ENCODE measurements at places on chromosomes 5 and 9.

- no peak for DNase-seq
Measured at GRCh38 chr9:126962336-126962735, 47.8 kb downstream of the RALGPS1 start.

DNA sequence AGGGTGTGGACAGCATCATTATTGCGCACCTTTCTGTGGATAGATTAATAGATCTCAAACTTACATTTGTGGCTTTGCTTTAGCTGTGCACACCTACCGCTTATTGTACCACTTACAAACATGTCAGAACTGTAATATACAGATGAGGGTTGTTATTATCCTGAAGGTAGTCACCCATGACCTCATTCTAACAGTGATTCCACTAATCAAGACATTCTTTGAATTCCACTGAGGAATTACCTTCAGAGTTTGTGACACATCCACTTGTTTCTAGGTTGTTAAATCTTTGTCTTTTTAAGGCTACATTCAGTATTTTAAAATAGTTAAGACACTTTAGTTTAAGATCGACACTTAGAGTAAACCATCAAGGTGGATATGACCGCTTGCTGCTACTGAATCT is 7.8 kb downstream of the KCNV2 start:
- no peak for DNase-seq

DNA sequence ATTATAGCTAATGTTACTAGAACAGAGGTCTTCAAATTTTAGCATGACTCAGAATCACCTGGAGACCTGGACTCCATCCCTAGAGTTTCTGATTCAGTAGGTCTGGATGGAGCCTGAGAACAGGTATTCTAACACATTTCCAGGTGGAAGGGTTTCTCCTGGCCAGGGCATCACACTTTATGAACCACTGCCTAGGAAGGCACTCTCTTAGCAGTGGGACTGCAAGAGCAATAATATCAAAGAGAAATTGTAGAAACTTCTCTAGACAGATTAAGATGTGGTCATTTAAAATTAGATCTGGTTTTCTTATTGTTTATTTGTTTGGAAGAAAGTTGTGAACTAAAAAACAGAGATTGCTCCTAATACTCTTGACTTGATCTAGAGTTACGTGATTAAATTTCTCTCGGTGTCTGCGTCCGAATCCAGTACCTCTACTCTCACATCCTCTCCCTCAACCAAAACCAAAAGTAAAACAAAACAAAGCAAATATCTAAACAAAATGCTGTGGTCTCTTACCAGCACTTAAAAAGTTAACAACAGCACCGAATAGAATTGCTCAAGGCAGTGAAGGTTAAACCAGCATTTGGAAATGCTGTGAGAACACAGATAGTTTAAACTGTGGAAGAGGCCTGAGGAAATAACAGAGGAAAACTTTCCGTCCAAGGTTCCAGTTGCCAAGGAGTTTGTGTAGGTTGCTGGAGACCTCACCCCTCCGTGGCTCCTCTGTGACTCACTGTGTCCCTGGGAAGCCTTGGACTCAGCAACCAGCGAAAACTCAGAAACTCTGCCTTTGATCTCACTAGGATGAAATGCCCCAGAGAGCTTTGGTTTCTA is 193.4 kb downstream of the ARRDC3 start:
- DNase-seq = no peak

DNA sequence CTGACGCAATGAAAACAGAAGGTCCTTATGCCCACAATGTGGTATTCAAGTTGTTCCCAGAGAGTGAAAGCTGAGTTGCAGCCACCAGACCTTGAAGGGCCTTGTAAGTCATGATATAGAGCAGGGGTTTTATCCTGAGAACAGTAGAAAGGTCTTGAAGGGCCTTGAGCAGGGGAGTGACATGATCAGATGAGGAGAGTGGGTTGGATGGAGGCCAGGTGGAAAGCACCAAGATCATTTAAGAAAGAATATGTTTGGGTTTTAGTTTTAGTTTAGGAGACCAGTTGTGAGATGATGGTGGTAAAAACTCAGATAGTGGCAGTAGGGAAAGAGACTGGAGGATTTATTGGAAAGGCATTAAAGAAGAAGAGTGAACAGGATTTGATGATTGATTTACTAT is 5.9 kb downstream of the ITGA2 start:
- DNase-seq = no peak

DNA sequence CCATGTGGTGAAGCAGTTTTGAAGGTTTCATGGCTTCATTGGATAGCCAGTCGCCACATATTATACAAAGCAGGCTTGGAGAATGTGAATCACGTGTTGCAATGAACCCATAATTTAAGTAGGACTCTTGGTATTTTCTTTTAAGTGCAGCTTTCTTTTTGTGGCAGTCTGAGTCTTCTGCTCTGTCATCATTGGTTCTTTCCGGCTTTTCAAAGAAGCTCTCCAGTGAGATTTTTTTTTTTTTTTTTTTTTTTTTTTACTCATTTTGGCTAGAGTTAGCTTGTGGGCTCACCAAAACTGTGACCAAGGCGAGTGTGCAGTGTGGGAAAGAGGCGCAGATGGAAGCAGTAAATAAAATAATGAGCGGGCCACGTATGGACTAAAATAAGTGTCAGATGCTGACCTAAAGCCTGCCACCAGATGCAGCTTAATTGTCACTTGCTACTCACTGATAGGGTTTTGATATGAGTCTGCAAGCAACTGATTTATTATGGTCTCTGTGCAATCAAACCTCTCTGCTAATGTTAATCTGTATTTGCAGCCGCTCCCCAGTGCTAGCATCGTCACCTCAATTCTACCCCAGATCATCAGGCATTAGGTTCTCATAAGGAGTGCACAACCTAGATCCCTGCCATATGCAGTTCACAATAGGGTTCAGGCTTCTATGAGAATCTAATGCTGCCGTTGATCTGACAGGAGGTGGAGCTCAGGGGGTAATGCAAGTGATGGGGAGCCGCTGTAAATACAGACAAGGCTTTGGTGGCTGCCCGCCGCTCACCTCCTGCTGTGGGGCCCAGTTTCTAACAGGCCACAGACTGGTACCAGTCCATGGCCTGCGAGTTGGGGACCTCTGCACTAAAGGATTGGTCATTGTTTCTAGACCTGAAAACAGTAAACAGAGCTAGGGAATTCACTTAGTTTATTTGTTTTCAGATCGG is 45.5 kb upstream of the LARP1 start:
- no peak for DNase-seq

DNA sequence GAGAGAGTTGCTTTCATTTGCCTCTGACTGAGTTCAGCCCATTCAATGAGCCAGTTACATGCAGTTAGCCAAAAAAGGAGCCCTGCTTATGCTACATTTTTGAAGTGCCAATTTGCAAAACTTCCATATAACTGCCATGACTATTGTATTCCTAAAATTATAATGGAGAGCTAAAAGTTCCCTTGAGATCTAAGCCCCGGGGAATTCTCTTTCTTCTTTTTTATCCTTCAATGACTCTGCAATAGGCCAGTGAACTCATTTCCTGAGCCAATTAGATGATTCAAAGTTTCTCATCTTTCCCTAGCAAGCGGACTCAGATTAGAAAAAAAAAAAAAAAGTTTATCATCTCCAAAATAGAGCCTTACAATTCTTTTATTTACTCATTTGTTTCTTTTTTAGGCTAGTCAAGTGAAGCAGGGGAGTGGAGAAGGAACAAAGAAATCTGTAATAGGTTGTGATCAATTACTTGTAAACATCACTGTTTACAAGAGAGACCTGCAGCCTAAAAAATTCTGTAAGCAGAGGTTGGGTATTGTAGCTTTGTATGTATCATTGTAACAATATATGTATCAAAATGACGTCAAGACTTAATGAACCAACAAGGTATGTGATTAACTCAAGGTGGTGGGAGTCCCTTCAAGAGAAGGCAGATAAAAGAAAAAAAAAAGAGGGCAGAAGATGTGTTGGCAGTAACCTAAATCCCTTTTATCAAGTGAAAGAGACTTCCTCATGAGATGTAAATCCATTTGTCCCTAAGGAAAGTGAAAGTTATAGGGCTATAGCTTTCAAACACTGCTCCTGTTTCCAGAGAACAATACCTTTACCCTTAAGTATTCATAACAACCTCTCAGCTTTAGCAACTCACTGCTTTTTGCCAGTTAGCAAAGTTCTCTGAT is 48.7 kb upstream of the HOMER1 start:
- no peak for DNase-seq

DNA sequence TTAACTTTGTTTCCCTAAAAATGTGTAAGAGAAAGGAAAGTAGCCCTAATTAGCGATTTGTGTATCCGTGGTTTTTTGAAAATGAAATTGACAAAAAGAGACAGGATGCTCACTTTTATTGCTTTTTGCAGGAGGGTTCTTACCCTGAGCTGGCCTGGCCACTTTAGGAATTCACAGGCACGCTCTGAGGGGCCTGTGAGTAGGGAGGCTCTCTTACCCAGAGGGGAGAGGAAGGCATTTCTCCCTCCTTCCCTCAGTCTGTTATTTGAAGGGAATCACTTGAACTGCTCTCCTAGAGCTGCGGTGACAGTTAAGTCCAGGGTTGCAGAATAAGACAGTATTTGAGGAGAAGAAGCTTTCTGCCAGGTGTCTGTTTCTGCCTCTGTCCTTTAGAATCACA is 16.7 kb downstream of the PIK3R1 start:
- DNase-seq = no peak

- no peak for DNase-seq
Measured at GRCh38 chr5:138720840-138721239, 32.4 kb upstream of the CTNNA1 start.

DNA sequence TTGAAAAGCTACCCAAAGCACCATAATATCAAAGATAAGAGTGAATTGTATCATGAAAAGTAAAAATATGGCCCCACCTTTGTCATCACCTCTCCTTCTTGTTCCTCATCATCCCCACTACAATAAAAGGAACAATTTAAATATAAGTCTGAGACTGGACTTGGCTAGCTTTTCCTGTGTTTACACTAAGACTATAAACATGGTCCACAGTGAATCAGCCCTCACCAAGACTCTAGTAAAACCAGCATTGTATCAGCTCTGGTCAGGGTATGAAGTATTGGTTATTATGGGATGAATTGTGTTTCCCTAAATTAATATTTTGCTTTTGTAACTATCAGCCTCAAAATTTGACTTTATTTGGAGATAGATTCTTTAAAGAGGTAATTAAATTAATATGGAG is 105.4 kb downstream of the SLC25A46 start:
- DNase-seq = no peak

DNA sequence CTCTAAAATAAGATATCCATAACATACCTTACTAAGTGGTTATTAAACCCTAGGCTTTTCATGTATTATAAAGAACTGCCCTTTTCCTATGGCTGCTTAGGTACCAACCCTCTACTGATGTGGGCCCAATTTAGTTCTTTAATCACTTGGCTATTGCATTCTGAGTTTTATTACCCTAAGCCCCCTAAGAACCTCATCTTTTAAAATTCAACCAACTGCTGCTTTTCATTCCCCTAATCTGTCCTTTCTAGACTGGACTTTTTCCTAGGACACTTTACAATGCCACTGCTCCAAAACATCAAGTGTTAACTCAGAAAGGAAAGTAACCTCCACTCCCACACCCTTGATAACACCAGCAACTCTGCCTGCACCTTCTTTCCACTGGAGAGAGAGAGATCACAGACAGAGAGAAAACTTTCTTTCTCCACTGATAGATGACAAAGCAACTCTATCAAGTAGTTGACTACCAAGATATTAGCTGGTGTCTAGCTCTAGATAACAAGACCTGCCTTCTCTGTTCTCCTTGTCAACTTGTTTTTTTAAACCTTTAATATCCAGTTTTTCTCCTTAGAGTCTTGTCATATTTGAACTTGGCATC is 27.3 kb downstream of the ELL2 start:
- DNase-seq = peak; percentile 43

GRCh38 chr9:6924988-6925563 is 167.3 kb downstream of the KDM4C start:
- no peak for DNase-seq

DNA sequence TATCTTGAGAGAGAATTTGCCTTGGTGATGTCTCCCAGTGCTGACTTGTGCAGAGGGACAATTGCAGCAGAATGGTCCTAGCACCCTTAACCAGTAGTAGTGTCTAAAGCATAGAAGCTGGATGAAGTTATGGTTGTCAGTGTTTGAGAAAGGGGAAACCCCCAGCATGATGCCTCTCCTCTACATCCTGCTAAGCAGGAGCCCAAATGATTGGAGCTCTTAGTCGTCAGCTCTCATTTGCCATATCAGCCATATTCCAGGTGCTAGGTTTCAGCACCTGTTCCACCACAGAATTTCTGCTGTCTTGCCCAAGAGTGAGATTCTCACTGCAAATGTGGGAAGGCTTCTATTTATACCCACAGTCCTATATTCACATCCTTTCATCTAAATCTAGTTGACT is 43.7 kb upstream of the RFX3 start:
- DNase-seq = no peak

DNA sequence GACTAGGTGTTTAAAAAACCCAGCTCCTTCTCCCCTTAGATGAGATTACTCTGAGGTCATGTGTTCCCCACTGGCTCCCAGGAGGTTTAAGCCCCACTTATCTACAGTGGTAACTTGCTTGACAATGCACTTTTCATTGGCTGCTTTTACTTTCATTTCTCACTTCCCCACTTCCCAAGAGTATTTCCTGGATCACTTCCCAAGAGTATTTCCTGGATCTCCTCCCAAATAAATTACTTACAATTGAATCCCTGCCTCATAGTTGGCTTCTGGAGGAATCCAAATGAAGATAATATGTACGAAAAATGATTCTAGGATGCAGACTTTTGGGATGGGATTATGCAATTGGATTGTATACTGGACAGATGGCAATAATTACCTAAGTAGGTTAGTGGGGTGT is 47.1 kb upstream of the CHSY3 start:
- no peak for DNase-seq

- DNase-seq = no peak
Measured at GRCh38 chr5:15612915-15613635, 113.1 kb downstream of the FBXL7 start.

DNA sequence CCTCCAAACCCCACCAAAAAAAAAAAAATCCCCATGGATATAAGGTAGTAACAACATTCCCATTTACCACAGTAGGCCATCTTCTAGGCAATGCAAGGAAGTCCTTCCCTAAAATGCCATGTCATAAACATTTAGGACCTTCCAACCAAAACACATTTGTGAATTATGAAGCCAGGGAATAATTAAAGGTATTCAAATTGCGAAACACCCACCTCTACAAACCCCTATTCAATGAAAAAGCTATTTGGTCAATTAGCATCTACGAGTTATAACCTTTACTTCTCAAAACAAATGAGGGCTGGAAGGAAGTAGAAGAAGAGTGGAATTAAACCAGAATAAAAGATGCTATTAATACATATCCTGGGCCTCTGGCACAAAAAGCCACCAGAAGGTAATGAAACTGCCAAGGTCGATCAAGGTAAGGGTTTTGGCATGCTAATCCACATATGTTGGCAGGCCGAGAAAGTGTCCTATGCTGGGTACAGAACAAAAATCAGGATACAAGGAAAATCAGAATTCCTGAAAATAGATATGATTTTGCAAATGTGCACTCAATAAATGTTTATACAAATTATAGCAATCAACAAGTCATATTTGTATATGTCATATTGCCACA is 47.7 kb downstream of the MTMR12 start:
- no peak for DNase-seq

DNA sequence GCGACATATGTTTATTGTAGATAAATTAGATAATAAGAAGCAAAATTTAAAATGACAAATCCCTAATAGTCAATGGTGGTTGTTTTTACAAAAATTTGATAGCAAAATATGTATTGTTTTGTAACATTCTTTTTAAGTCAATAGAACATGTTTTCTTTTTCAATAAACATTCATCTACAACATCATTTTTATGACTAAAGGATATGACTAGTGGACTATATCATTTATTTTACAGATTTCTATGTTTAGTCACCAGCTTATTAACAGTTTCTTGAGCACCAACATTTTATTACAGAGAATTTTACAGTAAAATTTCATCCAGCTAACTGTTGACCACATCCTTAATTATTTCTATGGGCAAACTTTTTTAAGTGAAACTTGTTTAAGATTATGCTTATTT is 114.7 kb upstream of the IL7R start:
- DNase-seq = no peak
